ENCODE measurements at places on chromosomes 2 and 18.

DNA sequence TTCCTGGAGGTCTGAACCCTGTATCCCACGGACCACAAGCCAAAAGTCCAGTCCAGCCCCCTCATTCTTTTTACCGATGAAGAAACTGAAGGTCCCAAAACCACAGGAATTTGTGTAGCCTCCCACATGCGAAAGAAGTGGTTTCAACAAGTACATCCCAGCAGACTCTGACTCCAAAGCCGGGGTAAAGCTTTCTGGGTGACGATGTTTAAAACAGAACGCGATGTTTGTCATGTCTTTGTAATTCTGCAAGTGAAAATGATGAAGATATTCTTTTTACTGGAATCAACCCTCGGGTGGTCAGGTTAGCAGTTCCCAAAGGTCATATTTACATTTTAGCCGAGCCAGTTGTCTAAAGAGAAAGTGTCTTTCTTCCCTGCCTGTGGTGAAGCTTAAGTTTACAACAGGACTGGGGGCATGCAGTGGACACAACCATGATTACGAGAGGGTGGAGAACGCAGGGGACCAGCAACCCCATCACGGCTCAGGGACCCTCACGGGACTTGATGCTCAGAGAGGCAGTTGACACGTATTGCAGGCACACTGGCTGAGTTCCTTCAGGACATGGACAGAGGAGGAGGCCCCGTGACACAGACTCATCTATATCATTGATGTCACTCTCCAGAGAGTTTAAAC, 17.8 kb upstream of the TMEM131 start:
- no peak for DNase-seq

- DNase-seq = no peak
Observed at GRCh38 chr2:96587843-96588242, 50.3 kb downstream of the KANSL3 start.

DNA sequence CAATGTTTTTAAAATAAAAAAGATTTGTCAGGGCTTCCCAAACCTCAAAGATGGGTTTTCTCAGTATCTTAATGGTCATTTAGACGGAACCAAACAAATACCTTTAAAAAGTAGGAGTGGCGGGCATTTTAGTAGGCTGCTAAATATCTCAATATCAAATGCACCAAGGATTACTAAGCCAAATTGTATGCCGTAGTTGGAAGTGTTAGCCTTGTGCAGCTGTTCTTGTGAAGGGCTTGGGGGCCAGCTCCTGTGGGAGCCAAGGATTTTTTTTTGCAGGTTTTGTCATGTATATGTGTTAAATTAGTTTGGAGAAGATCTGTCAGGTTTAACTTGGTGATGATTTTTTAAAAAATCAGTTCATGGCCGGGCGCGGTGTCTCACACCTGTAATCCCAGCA, 52.1 kb downstream of the ACTR2 start:
- DNase-seq = no peak

- DNase-seq = no peak
Observed at GRCh38 chr2:60226943-60227342, 326.5 kb downstream of the BCL11A start.

- no peak for DNase-seq
Observed at GRCh38 chr2:119485336-119486110, 38.8 kb downstream of the SCTR start.

- DNase-seq = no peak
Observed at GRCh38 chr2:239075918-239076758, 228.3 kb downstream of the TWIST2 start.
